ENCODE measurements at places on chromosomes 1 and 21.

GRCh38 chr1:96418969-96419368 is 302.6 kb upstream of the PTBP2 start:
- no peak for DNase-seq

- DNase-seq = no peak
Measured at GRCh38 chr1:32743380-32744070, 41.0 kb upstream of the SYNC start.

DNA sequence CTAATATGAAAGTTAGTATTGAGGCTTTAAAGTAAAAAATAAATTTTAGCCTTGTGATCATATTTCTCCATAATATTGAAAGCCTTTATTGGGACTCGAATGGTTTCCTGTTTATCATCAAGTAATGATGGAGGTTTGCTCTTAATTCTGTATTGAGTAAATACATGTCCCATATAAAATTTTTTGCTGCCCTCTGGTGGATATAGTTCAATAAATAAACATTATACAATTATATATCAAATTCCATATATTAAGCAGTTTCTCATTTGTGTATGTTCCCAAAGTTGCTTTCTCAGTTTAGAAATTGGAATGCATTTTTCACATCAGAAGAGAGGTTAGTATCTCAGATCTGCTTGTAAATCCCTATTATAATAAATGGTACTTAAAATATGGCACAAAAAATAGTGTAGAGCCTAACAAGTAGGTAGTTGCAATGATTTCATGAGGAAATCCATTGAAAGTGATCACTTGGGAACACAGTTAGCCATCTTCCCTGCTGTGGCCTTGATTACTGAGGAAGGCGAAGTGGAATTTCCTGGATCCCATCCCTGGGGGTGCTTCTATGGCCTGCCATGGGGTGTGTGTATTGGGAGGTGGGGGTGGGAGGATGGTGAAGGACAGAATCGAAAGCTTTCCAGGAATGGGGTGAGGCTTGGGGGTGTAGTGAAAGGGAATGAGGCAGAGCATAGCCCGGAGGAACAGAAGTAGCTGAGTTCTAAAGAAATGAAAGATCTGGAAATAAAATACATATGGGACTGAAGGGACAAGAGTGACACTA is 84.1 kb upstream of the C21orf91 start:
- no peak for DNase-seq

GRCh38 chr1:62230718-62231117 is 36.1 kb downstream of the L1TD1 start:
- no peak for DNase-seq

- no peak for DNase-seq
Measured at GRCh38 chr1:3889936-3890335, 10.1 kb downstream of the C1orf174 start.

DNA sequence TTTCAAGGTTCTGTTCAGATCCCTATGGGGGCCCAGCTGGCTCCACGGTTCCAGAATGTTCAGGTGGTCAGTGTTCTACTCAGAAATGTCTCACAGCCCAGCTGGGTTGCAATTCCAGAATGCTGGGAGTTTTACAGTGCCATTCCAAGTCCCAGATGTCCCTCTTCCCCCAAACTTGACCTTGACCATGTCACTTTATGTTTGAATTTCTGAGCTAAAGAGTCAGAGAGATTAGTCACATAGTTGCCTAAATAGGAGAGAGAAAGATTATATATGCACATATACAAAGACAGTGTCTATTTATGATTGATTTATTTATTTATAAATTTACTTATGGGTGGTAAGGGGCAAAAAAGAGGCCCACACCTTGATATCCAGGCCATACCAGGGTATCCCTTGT is 2.5 kb downstream of the GPR3 start:
- no peak for DNase-seq

DNA sequence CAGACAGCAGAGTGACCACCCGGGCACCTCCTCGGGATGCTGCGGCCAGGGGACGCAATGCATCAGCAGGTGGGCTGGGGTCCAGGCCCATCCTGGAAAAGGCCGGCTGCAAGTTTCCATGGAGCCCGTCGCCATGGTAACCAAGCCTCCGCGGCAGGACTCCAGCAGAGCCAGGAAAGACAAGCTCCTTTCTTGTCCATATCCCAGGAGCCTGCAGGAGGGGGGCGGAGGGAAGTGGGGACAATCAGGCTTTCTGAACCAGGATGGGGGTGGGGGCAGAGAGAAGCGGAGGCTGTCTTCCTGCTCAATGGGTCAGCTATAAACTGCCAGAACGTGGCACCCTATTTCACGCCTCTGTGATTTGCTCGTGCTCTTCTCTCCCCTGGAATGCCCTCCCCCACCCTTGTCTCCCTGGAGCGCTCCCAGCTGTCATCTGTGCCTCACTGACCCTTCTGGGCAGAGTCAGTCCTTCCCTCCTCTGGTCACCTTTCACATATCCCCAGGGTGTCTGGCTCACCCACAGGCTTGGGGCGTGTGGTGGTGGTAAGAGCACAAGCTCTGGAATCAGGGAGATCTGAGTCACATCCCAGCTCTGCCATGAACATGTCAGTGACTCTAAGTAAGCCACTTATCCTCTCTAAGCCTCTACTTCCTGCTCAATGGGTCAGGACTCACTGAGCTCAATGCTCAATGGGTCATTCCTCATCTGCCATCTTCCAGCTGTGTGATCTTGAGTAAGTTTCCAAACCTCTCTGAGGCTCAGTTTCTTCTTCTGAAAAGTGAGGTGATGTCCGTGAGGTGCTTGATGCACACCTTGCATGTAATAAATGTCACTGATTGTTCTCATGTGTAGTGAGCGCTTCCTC is 58.9 kb upstream of the LAPTM5 start:
- no peak for DNase-seq

GRCh38 chr1:85297855-85298629 is 21.6 kb upstream of the BCL10 start:
- DNase-seq = no peak

- DNase-seq = no peak
Measured at GRCh38 chr1:101520302-101520701, 283.5 kb downstream of the S1PR1 start.

DNA sequence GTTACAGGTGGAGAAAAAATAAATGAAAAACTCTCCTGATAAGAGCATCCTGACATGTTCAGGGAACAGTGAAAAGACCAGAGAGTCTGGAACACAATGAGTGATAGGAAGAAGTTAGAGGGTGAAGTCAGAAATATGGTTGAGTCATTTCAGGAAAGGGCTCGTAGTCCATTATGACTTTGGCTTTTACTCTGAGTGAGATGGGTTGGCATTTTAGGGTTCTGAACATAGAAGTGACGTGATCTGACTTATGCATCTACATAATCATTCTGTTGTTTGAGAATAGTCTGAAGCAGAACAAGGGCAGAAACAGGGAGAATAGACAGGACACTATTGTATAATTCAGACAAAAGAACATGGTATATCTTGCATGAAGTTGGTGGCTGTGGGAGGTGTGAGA is 5.8 kb downstream of the HMCN1 start:
- DNase-seq = no peak

DNA sequence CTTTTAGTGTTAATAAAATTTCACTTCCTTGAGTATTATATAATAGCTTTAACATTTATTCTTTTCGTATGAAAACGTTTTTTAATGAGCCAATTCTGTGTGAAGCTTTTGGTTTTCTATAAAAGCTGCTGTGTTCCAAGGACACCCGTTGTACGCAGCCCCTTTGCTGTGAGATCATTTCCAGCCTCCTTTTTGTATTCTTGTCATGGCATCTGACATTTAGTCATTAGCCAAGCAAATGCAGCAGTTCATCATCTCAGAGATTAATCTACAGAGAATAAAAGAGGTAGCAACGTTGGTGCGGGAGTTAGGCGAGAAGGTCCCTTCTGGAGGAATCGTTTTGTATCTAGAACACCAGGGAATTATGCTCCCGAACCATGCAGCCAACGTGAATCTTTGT is 1.3 kb upstream of the UMODL1 start:
- DNase-seq = no peak

- DNase-seq = no peak
Measured at GRCh38 chr1:154348429-154349076, 23.2 kb downstream of the ATP8B2 start.

- no peak for DNase-seq
Measured at GRCh38 chr1:64928325-64928724, 38.0 kb downstream of the JAK1 start.

- DNase-seq = no peak
Measured at GRCh38 chr1:60502506-60502905, 428.9 kb upstream of the C1orf87 start.

- DNase-seq = no peak
Measured at GRCh38 chr1:230348386-230349019, 77.6 kb downstream of the PGBD5 start.

GRCh38 chr1:31583995-31584868 is 7.9 kb downstream of the TINAGL1 start:
- DNase-seq = no peak

GRCh38 chr1:2046953-2047748 is 3.1 kb upstream of the PRKCZ start:
- no peak for DNase-seq

- DNase-seq = no peak
Measured at GRCh38 chr1:245996811-245997210, 510.3 kb downstream of the SMYD3 start.

DNA sequence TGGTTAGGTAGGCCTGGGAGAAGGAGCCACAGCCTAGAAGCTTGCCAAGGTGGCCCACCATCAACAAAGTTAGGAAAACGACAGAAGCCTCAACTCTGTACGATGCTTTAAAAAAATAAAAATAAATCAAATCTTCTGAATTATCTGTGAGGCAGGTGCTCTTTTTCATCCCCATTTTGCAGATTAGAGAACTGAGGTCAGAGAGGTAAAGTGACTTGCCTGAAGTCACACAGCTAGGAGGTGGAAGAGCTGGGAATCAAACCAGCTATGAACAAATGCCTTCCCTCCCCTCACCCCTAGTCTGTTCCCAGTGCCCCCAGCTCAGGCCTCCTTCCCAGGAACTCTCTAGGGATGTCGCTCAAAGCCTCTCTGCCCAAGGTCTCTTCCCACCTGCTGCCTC is 30.4 kb downstream of the EPHA2 start:
- DNase-seq = no peak

DNA sequence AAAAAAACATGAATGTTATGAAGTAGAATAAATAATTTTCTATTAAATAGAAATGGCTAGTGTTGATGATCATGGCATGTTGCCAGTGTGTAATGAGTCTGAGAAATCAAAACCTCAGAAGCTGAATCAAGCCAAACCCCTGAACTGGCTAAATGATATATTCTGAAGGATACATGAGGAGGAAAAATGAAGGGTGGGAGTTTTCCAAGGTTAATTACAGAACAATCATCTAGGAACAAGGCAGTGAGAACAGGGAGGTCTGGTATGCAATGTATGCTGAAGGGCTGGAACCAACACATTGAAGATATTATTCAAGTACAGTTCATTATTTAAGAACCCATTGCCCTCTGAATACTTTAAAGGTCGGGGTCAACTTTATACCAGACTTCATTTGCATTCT is 309.1 kb upstream of the NRIP1 start:
- no peak for DNase-seq

DNA sequence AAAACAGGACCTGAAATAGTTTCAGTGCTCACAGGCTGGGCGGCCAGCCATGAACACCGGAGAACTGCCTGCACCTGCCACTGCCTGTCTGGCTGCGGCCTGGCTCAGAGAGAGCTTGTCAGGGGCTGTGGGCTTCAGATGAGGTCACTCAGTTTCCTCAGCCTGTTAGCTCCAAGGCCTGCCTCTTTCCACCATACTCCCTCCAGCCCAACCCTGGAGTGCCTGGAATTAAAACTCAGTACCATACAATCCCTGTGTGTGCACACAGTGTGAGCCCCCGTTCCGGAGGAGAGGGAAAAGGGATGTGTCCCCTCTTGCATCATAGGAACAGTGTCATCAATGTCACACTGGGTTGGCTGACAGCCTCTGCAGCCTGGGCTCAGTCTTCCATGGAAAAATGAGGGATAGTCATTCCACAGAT is 16.2 kb downstream of the CACNA1S start:
- DNase-seq = no peak

- no peak for DNase-seq
Measured at GRCh38 chr1:51346086-51346942, 16.0 kb upstream of the TTC39A start.
